ENCODE measurements at places on chromosomes 7 and 10. TPM values are rescaled to one million over a fixed set of nuclear protein-coding genes. Genes with fewer than 3 reads are reported as not detected.

SEM1 gene
- 24.0 TPM for total RNA-seq

TRIM73 gene
- total RNA-seq, result 10.3 TPM

NME8 gene
- 0.06 TPM for total RNA-seq

PITX3 gene
- 5.5 TPM for total RNA-seq

OR6V1 gene
- not detected for total RNA-seq

NOC3L gene
- total RNA-seq, result 10.4 TPM

TMEM176B gene
- 25.6 TPM for total RNA-seq

HHEX gene
- total RNA-seq, result 0.32 TPM

SLC26A5 gene
- total RNA-seq, result 0.15 TPM

OIT3 gene
- 7.0 TPM for total RNA-seq

AKR1C1 gene
- total RNA-seq, result 5.5 TPM

TMEM139 gene
- 0.69 TPM for total RNA-seq

ACTL6B gene
- not detected for total RNA-seq

CRPPA gene
- total RNA-seq, result 4.6 TPM

ALDH18A1 gene
- 40.4 TPM for total RNA-seq

NKX2-3 gene
- total RNA-seq, result not detected

UTF1 gene
- not detected for total RNA-seq

ENTPD1 gene
- 1.1 TPM for total RNA-seq

SEMA4G gene
- 18.1 TPM for total RNA-seq

OPN1SW gene
- total RNA-seq, result not detected

KAZALD1 gene
- 52.9 TPM for total RNA-seq

FFAR4 gene
- not detected for total RNA-seq

AMPH gene
- total RNA-seq, result 0.32 TPM

SUV39H2 gene
- 6.9 TPM for total RNA-seq

AZGP1 gene
- total RNA-seq, result not detected

EMX2 gene
- total RNA-seq, result not detected

ESYT2 gene
- 40.3 TPM for total RNA-seq

PRXL2A gene
- total RNA-seq, result 61.8 TPM

ACHE gene
- total RNA-seq, result 25.6 TPM

SFRP4 gene
- 4.7 TPM for total RNA-seq

RSPH10B2 gene
- 0.69 TPM for total RNA-seq

PTER gene
- total RNA-seq, result 5.3 TPM

TLX1 gene
- 2.9 TPM for total RNA-seq
